ENCODE measurements at places on chromosomes 11 and 22.

DNA sequence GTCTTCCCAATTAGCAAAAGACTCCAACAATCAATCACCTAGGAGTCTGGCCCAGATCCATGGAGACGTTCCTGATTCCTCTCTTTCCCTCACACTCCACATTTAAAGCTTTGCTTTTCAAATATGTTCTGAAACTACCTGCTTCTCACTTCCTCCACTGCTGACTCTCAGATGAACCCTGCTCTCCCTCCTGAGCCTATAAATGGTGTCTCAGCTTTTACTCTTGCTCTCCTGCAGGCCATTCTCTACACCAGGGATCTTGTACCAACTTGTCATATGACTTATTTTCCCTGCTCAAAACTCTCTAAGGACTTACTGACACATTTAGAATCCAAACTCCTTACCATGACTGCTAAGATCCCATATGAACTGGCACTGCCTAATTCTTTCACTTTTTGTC, 138.4 kb upstream of the DDI1 start:
- no peak for DNase-seq

DNA sequence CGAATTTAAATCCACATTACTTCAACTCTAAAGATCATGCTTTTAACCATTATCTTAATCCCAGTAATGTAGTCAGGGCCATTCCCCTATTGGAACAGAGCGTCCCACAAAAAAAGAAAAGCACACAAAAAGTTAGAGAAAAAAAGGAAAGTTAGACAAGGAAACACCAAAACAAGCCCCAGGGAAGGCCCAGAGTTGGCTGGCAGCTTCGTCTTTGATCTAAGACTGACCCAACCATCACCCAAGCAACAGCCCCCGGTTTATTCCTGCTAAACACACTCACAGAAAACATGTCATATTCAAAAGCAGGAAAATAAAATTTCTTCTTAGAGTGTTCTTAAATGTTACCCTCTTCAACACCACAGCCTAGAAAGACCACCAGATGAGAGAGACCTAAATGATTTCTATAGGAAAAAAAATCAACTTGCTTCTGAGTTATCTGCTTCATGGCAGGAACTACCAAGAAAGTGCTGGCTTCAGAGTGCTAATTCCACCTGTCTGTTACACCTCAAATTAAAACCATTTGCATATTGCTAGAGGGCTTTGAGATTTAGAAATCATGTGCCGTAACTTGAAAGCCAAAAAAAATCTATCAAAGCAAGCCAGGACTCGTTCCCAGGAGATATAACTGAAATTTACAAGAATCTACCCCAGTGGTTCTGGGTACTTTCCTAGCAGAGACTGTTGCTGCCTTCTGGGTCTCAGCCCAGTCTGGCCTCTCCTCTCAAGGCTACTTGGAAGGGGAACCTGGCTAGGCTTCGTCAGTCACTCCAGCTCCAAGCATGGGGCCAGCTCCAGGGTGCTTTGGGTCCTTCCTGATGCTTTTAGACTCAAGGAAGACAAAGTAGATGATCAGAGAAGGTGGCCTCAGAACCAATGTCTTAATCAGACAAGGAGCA, 31.2 kb downstream of the POU2AF3 start:
- DNase-seq, result no peak

DNA sequence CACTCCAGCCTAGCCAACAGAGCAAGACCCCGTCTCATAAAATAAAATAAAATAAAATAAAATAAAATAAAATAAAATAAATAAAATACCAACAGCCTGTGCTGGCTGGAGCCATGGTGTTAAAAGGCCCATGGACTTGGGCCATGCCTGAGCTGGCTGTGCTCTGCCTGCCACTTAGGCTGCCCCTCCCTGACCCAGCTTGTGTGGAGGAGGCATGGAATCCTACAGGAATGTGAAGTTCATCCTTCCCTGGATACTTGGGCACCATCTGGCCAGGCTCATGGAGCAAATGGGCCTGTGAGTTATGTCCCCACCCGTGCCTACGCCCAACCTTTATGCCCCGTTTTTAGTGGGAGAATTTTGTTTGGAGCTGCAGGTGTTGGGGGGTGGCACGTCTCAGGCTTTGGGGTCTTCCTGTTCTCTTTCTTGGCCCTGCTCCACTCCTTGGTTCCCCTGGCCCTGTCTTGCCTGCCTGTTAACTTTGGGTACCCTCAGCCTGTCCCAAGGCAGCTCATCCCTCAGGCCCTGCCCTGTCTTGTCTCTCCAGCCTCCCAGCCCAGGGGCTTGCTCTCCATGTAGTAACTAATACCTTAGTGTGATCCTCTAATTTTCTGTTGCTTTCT, 51.3 kb downstream of the BCR start:
- no peak for DNase-seq

DNA sequence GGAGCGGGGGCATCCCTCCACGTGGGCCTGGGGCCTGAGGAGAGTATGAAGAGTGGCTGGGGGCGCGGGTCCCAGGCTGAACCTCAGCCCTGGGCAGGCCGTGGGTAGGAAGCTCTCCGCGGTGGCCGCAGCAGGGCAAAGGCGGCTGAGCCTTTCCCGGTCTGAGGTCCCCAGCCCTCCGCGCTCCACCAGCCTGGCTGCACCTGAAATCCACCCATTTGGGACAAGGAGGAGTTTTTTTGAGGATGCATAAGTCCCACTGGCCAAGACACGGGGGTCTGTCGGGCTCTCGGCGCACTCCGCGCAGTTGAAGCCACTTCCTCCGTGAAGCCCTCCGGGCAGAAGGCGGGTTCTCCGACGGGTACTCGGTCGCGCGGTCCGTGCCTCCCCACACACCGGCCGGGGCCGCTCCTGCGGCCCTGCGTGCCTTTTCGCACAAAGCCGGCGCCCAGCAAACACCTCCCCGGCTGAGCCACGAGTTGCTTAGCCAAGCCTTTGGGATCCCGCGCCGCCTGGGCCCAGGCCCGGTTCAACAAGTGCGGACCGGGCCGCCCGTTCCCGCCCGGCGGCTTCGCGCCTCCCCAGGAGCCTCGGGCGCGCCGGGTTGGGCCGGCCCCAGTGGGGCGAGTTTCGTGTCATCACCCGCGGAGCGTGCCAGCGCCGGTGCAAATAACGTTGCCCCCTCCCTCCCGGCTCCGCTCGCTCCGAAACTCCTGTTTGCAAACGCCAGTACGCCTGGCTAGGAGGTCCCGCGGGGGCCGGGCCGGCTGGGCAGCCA, 666 bp upstream of the OVOL1 start:
- DNase-seq, result peak; percentile 70

Data from activated CD8-positive, alpha-beta memory T cell treated with anti-CD3 and anti-CD28 coated beads for 24 hours (primary cell).